NCI-H2107 (cell line): ENCODE measurements at places on chromosomes 3 and 15.

DNA sequence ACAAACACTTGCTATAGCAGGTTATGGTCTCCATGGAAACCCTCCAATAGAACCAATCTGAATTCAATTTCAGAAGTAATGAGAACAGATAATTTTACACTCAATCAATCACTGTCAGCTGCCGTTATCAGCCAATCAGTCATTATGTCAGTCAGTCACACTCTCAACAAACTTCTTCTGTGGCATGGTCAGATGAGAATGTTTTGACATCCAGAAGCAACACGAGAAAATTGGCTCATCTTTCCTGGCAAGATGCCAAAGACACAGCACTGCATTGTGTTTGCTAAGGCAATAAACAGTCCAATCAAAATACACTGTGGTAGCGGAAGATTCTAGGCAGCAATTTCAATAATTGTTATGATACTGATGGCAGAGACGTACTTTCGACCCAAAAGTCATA is 190.7 kb downstream of the RORA start:
- DNase-seq: no peak

- DNase-seq: no peak
These were observed 36.8 kb downstream of the TLE3 start for GRCh38 chr15:70060993-70061305.

GRCh38 chr3:128845119-128845777 is 34.2 kb upstream of the ACAD9 start:
- no peak for DNase-seq

DNA sequence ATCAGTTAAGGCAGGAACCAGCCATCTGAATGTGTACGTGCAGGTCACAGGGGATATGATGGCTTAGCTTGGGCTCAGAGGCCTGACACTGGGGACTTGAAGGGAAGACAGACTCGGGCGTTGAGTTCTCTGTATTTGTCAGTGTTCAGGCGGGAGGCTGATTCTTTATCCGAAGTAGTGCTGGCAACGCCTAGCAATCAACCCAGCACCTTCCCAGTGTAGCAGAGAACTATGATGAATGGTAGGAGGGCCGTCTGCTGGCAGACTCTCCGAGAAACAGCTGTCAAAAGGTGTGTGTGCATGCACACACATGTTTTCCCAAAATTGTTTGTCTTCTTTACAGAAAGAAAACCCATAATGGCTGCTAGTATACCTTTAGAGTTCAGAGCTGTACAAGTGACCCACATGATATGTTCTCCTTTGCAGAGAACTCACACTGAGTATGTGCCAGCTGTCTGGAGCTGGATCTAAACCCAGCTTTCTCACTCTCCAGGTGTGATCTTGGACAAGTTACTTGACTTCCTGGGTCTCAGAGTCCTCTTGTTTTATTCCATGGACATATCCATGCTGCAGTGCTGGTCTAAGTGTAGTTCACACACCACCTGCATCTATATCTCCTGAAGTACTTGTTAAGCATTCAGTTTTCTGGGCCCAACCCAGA is 74.5 kb upstream of the LARS2 start:
- DNase-seq: no peak

DNA sequence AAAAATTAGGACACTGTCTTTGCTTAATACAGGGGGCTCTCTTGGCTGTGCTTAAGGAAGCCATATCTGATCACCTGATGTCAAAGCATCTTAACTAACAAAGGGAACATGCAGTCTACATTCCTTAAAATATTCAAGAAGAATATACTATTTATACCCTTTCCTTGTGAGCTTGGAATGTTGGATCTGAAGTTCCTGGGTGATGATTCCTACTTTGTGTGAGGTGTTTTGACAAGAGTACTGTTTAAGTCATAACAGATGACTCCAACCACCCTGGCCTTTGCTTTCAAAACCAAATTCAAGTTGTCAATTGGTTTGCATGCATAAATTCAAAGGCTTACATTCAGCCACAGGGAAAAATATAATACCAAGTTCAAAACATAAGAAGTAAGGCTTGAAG is 862.7 kb upstream of the SEMA6D start:
- DNase-seq: no peak

DNA sequence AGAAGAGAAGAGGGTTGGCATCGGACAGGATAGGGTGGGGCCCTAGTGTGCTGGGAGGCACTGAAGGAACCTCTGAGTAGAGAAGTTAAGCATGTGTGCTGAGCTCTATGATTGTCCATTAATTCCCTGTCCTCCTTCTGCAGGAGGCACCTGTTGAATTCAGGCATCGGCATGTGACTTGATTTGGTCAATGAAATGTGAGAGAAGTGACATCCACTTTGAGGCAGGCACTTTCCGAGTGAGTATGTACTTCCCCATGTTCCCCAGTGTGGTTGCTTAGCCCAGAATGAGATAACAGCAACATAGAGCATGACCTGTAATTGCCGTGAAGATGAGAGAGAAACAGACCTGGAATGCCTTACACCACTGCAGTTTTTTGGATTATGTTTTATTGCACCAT is 224.8 kb downstream of the RPLP1 start:
- DNase-seq: no peak

- DNase-seq: no peak
These were observed 1.7 kb downstream of the PPCDC start for GRCh38 chr15:75025107-75025506.

- DNase-seq: no peak
These were observed 21.1 kb upstream of the SATB1 start for GRCh38 chr3:18446149-18446825.

DNA sequence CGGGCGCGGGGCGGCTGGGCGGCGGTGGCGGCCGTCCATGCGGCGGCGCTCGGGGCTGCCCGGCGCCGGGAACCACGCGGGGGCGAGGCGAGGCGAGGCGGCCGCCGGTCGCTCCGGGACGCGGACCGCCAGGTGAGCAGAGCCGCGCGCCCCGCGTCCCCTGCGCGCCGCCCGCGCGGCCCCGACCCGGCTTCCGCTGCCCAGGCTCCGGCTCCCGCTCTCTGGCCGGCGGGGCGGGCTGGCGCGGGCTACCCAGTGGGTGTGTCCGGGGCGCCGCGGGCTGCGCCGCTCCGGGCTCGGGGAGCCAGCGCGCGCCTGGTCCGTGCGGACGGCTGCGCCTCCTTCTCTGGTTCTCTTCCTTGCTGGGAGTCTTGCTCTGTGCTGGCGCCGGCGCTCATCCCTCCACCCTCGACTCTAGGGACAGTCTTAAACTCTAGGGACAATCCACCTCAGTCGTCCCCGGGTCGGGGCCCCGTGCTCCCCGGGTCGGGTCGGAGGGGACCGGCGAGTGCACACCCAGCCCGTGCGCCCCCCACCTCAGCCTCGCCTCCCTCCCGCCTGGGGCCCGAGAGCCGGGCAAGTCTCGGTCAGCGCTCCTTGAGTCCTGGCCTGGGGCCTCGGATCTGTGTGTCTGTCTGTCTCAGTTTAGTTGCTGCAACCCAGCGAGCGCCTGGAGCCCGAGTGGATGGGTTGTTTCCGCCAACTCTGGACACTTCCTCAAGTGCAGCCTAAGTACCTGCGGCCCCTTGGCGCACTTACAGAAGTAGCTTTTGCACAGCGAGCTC is 488 bp downstream of the THSD4 start:
- no peak for DNase-seq

DNA sequence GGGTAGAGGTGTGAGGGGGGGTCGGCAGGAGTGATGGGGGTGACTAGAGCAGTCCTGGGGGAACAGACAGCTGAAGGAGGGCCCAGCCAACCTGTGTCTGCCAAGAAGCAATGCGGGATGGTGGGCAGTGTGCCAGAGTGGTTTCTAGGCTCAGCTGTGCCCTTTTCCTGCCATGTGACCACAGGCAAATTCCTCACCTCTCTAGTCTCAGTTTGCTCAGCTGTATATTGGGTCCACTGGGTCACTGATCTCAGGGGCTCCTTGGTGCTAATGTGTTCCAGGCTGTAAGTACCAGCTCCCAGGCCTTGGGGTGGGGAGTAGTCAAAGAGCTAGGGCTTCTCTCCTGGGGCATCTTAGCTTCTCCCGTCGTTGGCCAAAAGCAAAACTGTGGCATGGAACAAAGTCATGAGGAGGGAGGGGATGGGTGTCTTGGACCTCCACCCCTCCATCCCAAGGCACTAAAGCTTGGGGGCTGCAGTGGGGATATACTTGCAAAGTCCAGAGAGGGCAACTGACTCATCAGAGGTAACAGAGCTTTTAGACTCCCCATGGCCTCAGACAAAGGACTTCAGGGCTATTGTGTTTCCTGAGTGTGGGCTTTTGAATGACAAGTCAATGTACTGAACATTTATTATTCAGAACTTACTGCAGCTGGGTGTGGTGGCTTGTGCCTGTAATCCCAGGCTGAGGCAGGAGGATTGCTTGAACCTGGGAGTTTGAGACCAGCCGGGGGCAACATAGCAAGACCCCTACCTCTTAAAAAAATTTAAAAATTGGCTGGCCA is 20.9 kb downstream of the SMAD6 start:
- no peak for DNase-seq

GRCh38 chr3:126126811-126127431 is 43.0 kb upstream of the SLC41A3 start:
- DNase-seq: no peak

DNA sequence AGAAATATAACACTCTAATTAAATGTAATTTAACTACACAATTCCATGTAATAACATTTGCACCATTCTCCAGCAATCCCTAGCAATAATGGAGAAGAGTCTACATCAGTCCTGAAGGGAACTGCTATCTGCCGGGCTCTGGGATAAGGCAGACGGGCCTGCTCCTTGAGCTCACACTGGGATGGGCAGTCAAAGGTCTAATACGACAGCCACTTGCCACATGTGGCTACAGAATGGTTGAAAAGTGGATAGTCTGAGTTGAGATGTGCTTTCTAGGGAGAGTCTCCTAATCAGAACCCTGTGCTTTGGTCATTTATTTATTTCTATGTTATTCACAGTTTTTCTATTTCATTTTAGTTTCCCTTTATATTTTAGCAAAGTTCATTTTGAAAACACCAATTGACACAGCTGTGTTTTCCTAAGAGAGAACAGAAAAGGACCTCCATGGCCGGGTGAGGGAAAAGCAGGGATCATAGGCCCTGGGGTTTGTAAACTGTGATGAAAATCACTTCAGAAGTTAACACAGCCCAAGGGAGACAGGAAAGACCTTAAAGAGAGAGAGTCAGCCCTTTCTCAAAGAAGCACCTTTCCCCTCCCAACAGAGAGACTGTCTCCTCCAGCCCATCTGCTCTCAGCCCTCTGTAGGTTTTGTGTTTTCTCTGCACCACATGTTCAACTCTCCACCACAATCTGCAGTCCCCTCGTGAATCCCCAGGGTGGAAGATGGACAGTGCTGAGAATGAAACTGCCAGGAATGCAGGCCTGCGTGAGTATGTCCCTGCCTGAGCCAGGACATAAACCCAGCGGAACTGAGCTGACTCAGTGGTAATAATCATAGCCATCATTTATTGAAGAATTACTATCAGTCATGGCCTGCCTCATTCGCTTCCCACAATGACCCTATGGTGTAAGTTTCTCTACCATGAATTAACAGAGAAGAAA is 11.6 kb downstream of the FSIP1 start:
- no peak for DNase-seq

- no peak for DNase-seq
These were observed 117.9 kb downstream of the MEGF11 start for GRCh38 chr15:66135664-66136063.

DNA sequence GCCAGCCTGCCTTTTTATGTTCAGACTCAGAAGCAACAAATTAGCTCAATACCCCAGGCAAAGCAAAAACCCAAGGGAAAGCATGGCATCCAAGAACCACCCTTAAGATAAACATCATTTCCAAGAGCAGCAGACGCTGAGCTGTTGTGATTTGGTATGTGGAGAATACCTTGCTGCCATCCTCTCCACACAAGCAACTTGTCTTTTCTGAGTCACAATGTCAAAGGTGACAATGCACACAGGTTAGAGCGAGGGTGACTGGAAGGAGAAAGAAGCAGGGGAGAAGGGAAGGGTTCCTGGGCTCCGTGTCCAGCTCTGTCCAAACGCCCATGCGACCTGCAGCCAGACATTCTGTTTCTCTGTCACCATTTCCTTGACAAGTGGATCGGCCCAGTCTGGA is 6.0 kb downstream of the PCSK6 start:
- no peak for DNase-seq

GRCh38 chr3:9223672-9224071 is 25.8 kb downstream of the SRGAP3 start:
- DNase-seq: no peak

DNA sequence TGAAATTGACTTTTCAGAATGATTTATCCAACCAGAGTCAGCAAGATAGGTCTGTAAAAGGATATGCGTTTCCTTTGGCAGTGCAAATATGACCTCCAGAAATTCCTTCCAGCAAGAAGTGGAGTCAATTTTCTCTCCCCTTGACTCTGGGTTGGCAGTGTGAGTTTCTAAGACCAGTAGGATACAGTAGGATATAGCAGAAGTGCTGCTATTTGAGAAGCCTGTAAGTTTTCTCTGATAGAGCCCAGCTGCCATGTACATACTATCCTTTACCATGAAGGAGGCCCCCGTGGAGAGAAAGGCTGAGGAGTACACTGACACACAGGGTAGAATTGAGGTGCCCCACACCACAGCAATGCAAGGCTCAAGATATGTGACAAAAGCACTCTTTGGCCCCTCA is 409.1 kb upstream of the PDZRN3 start:
- DNase-seq: no peak

DNA sequence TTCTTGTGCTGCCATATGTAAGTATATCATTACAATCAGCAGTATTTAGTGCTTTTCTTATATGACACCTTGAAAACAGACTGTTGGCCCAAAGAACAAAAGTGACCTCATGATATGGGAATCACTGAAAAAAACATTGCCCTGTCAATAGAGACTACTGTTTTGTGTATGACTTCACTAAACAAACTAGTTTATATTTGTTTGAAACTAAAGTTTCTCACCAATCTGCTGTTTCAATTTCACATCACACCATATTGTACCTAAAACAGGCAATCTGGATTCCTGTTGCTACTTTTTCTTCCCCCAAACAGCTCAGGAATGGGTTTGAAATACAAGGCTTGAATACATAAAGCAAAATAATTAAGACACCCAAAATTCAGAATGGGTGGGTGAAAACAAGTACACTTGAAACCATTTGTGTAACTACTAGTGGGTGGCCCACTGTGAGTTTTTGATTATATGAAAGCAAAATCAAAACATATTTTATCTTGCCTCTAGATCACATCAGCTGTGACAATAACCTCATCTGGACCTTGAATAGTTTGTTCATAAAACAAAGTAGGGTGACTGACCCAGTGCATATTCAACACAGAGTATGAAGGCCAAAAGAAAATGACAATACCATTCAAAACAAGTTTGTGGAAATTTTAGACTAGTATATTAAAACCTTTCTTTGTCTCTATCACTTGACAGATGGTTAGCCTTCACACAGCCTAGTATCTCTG is 5.9 kb downstream of the ZBTB20 start:
- DNase-seq: no peak

DNA sequence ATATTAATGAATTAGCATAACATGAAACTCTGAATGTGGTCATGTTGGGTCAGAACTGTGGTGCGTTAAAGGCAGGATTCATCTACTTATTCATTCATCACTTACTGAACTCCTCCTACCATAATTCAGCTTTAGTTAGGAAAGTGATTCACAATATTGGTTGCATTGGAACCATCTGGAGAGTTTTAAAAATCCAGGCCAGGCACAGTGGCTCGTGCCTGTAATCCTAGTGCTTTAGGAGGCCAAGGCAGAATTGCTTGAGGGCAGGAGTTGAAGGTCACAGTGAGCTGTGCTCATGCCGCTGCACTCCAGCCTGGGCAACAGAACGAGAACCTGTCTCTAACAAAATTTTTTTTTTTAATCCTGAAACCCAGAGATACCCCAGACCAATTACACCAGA is 44.2 kb upstream of the ATG7 start:
- no peak for DNase-seq
